ENCODE measurements at places on chromosomes 16 and 17.

GRCh38 chr17:38590988-38591758 is 14.6 kb downstream of the SRCIN1 start:
- peak; percentile 24 for DNase-seq

DNA sequence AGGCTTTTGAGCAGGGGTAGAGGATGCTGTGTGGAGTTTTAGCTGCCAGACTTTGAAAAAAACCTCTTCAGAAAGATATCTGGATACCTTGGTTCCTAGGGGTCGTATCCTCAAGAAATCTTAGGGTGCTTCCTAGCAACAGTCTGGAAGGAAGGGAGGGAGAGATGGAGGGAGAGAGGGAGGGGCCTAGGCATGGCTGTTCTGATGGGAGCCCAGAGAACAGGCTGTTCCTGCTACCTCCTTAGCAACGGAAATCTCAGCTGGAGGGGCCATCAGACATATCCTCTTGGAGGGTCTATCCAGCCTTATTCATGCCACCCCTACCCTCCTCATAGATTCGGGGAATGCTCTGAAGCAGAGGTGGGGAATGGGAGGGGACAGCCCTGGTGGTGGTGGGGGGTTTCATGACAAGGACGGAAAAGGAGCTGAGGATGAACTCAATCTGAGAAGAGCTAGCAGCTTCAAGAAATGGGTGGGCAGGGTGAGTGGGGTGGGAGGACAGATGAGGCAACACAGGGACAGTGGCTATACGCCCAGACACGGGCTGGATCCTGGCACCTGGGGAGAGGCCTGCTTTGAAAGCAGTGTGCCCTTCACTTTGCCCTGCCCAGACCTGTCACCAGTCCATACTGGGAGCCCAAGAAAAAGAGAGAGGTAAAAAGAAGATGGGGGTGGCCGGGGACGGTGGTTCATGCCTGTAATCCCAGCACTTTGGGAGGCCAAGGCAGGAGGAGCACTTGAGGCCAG is 2.9 kb upstream of the THRA start:
- no peak for DNase-seq

DNA sequence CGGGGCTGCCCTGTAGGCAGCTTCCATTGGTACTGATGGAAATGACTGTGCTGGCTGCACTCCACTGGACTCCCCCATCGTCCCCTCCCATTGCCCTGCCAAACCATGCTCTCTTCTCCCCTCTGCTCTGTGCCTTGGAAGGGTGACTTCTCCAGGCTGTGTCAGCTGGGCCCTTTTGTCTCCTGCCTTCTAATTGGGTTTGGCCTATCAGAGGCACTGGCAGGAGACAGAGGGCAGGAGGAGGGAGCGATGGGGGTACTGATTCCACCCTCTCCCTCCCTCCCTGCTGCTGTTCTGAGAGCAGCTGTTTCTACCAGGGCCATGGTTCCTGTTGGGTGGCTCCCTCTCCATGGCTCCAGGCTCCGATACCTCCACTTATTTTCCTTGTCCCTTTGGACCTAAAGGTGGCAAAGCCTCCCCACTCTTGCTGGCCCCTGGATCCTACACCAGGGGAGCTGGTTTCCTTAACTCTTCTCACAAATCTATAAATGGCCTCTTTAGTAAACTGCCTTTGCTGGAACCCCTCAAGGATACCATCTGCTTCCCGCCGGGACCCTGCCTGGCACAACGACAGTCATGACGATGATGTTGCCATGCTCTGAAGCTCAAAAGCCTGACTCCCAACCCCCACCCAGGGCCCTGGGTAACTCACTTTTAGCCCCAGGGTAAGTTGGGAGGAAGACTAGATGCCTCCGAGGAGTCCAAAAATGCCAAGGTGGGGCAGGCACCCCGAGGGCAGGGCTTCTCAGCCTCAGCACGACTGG is 123.8 kb upstream of the RPL38 start:
- no peak for DNase-seq

DNA sequence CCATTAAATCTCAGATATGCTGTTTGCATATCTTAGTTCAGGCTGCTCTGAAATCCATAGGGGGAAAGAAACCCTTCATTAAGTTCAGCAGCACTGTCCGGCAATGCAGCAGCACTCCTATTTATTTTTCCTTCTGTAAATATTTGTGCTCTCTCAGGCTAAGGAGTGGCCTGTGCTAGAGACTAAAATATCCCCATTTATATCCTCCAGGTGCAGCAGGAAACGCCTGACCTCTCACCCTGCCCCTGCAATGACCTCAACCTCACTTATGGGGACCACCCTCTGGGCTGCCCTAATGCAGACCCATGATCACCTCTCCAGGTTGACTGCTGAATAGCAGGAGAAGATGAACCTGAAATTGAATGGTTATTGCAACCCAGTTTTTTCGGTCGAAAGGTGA is 165.0 kb upstream of the ELAC2 start:
- DNase-seq, result no peak

DNA sequence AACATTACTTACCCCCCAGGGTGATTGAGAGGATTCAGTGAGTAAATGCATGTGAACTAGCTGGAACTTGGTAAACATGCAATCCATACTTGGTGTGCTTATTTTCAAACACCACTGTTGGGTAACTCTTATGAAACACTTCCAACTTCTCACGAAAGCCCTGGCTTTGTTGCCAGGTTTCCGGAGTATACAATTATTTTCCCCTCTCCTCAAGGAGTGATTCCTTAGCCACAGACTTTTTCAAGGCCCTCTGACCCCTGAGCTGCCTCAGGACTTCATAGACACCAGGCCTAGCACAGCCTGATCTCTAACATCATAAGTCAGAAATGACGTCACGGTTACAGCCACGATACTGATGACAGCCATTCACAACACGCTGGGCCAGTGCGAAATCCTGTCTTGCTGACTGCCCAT is 27.6 kb downstream of the HSD17B2 start:
- no peak for DNase-seq

GRCh38 chr16:26396511-26397235 is 670.1 kb upstream of the C16orf82 start:
- DNase-seq, result peak; percentile 59

DNA sequence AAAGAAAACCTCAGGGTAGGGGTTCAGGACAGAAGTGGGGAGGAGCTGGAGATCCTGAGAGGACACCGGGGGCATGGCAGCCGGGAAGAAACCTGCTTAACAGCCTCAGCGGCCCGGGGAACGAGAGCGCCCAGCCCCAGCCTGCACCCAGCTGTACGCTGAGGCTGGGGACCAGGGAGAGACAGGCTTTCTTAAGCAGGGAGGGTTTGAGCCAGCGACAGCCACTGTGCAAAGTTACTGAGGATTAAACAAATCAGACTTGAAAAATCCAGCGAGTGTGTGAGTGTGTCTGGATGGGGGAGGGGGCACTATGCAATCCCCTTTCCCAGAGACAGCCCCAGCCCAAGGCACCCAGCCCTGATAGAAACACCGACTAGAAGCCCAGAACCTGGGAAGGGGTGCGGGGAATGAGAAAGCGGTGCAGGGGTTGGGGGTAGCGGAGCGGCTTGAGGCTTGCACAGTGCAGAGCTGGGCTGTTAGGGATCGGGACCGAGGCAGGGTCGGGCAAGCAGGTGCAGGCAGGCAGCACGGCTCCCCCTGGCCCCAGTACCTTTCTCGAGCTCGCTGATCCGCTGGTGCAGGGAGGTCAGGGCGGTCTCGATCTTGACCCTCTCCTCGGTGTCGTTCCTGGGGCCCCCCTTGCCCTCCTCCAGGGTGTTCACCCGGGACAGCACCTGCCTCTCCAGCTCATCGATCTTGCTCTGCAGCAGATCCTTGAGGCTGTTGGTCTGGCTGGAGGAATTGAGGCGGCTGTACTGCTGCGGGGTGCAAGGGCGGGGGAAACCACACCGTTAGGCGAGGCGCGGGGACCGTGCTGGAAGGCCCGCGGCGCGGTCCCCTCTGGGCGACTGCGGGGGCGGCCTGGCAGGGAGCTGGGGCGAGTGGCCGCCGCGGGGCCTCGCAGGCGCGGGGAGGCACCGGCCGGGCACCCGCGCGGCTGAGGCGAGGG is 1.2 kb downstream of the NPTX1 start:
- peak; percentile 50 for DNase-seq

DNA sequence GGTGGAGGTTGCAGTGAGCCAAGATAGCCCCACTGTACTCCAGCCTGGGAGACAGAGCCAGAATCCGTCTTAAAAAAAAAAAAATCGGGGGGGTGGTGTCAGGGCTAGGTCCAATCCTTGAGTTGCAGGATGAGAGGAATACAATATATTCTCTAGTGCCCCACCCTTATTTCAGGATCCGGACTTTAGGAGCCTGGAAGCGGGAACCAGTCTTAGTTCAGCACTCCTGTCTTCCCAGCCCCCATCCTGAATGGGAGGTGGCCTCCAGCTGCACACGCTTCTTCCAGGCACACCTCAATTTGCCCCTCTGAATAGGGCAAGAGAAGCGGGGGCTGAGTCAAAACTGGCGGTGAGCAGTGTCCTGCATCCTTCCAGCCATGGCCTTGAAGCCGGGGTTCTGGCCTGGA is 1.6 kb downstream of the FHOD1 start:
- no peak for DNase-seq

GRCh38 chr17:39352986-39353385 is 48.4 kb downstream of the FBXL20 start:
- no peak for DNase-seq

DNA sequence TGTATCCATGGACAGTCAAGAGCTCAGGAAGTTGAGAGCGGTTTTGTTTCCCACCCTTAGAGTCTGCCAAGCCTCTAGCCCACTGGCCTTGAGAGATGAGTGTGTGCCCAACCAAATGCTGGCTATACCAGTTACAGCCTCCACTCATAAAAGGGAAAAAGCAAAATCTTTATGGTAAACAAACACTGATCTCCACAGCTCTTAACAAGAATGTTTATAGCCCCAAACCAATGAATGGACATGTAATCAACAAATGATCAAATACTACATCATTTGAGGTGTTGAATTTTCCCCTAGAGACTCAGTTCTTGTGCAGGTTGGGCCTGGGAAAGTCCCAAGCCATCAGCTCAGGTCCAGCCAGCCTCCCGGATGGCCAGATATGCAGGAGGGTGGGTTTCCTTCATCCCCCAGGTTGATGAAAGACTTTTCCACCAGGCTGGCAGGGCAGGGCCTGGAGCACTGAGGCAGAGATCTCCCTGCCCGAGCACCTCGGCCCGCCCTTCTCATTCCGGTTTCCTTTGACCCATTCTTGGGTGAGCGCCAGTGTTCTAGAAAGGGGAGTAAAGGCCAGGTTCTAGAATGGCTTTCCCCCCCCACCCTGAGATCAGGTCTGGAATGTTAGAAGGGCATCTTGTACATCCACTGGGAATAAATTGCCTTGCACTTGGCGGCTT is 3.9 kb upstream of the EFTUD2 start:
- no peak for DNase-seq

- no peak for DNase-seq
Observed at GRCh38 chr16:85453194-85453678, 159.9 kb upstream of the GSE1 start.
